ENCODE measurements at places on chromosomes 13 and 19.

DNA sequence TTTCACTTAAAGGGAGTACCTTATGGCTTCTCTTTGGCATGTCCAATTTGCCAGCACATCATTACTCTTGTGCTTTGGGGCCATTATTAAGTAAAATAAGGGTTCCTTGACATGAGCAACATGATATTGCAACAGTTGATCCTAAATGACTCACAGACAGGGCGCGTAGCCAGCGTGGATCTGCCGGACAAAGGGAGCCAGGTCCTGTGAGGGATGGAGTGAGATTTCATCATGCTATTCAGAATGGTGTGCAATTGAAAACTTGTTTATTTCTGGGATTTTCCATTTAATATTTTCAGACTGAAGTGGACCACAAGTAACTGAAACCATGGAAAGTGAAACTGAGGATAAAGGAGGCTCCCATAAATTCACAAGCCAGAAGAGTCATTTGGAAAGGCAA, 48.6 kb upstream of the WASF3 start:
- no peak for DNase-seq

GRCh38 chr13:85799097-85799582, at the start of gene SLITRK6:
TSS of gene SLITRK6 (minus strand) at chr13:85799419. CDS start at chr13:85796508, 2,911 bp downstream.
- DNase-seq: no peak

DNA sequence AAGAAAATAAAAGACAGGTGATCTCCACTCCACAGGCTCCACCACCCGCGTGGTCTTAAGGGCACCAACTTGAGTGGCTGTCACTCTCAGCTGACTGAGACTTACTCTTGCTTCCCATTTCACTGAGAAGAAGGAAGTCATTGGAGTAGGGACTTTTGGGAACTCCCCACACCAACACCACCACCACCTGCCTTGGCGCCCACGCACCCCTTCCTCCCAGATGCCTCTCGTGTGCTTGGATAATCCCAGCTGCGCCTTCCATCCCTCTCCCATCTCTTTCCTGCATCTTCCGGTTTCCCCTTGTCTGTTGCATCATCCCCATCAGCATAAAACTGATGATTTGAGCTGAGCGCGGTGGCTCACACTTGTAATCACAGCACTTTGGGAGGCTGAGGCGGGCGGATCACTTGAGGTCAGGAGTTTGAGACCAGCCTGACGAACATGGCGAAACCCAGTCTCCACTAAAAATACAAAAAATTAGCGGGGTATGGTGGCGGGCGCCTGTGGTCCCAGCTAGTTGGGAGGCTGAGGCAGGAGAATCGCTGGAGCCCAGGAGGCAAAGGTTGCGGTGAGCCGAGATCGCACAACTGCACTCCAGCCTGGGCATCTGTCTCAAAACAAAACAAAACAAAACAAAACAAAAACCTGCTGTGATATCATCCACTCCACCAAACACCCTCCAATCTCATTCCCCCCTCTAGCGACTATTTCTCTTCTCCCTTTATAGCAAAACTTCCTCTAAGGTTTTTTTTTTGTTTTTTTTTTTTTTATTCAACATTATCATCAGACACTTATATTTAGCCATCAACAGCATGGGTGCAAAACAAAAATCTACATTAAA, 25.5 kb downstream of the AP2S1 start:
- no peak for DNase-seq

- no peak for DNase-seq
Measured at GRCh38 chr13:95462801-95463200, 89.7 kb upstream of the CLDN10 start.

DNA sequence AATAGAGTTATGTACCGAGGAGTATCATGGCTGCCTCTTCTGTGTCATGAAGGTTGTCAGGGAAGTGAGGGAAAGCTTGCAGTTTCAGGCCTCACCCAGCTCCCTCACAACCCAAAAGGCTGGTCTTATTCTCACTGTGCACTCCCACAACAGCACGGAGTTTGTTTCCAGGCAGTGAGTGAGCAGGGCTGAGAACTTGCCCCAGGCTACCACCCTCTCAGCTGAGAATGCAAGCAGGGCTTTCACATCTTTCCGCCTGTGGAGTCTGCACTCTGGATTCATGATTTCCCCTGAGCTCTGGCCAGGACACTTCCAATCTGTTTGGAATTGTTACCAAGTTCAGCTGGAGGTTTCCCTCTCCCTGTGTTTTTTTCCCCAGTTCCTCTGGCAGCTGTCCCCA, 2284.7 kb upstream of the PCDH20 start:
- DNase-seq: no peak

DNA sequence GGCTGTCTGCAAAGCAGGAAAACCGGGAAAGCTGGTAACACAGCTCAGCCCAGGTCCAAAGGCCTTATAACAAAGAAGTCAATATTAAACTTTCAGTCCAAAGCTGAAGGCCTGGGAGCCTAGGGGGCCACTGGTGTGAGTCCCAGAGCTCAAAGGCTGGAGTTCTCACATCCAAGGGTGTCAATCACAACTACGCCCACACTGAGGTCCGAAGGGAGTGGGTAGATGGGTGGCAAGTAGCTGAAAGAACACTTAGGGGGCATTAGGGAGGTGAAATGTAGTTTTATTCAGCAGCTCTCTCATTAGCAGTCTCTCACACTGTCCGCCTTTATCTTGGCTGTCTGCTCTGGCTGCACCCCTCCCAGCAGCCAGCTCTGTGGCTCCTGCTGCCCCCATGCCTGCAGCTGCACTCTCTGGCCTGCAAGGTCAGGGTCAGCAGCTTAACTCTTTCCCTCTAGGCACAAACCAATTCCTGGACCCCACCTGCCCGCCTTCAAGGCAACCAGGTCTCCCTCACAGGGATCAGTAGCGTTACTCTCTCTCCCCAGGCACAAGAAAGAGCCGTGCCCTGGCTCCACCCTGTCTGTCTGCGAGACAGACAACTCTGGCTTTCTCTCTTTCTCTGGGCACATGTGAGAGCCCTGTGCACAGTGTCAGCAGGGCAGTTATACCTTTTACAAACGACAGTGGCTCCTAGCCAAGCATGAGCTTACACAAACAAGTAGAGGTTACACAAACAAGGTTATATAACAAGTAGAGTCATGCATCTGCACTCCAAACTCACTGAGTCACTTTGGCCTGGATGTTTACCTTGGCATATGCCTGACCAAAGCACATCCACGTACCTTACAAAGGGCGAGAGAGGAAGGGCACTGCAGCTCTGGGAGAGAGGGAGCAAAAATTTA, 249.4 kb upstream of the PCDH20 start:
- no peak for DNase-seq

GRCh38 chr13:111204438-111205177, 89.5 kb downstream of the ARHGEF7 start:
- DNase-seq: no peak

- no peak for DNase-seq
Measured at GRCh38 chr13:37397535-37397934, 201.0 kb downstream of the POSTN start.

DNA sequence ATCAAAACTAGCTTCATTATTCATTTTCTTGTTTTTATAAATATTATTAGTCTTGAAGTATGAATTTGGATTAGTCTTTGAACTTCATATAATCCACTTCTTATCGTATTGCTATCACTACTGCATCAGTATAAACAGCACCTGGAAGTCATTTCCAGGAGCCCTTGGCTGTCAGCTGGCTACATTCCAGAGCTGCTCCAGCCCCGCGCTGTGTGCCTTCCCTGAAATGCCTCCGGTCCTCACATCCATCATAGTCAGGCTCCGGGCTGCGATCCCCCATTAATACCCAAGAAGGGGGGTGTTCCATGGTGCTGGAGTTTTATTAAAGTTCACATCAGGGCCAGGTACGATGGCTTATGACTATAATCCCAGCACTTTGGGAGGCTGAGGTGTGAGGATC, 124.3 kb upstream of the GJB6 start:
- DNase-seq: no peak

DNA sequence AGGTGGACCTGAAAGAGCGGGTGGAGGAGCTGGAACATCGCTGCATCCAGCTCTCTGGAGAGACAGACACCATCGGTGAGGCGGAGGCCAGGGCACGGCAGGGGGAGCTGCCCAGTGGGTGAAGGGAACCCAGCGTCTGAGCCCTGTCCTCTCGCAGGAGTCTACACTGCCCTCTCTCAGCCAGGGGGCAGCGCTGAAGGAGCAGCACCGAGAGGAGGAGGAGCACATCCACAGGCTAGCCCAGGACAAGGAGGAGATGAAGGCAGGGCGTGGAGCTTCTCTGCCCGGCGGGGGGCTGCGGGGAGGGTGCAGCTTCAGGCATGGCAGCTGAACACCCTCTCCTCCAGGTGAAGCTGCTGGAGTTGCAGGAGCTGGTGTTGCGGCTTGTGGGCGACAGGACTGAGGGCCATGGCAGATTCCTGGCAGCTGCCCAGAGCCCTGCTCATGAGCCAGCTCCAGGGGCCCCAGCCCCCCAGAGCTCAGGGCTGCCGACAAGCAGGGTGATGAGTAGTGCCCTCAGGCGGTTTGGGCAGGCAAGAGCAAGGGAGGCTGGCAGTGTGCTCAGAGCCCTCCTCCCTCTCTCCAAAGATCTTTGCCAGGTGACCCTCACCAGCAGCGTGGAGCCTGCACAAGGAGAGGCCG, 31.4 kb upstream of the ZNF492 start:
- DNase-seq: no peak

GRCh38 chr19:51024924-51025323, 1.5 kb downstream of the KLK11 start:
- no peak for DNase-seq

DNA sequence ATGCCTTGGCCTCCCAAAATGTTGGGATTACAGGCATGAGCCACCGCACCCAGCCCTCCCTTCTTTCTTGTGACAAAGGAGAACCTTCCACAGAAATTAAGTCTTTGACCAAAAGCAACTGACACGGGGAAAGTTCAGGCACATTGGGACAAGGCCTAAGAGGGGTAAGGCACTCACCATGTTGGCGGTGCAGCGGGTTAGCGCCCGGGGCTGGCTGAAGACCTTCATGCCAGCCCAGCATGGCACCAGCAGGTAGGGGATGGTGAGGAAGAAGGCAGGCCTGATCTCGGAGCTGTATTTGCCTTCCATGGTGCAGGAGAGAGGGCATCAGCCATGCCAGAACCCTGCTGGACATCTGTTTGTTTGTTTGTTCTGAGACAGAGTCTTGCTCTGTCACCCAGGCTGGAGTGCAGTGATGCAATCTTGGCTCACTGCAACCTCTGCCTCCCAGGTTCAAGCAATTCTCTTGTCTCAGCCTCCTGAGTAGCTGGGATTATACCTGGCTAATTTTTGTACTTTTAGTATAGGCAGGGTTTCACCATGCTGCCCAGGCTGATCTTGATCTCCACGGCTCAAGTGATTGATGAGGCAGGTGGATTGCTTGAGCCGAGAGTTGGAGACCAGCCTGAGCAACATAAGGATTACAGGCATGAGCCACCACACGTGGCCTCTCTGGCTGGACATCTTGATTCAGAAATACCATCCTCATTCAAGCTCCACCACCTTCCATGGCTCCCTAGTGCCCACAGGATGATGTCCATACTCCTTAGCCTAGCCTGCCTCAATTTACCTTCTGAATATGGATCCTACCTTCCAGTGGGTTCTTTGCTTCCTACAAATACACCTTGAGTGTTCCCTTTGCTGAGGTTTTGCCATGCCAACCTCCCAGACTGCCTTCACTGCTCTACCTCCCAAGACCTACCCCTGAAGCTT, 4.4 kb downstream of the TM6SF2 start:
- no peak for DNase-seq

GRCh38 chr13:33637978-33638743, 179.8 kb upstream of the RFC3 start:
- DNase-seq: no peak

DNA sequence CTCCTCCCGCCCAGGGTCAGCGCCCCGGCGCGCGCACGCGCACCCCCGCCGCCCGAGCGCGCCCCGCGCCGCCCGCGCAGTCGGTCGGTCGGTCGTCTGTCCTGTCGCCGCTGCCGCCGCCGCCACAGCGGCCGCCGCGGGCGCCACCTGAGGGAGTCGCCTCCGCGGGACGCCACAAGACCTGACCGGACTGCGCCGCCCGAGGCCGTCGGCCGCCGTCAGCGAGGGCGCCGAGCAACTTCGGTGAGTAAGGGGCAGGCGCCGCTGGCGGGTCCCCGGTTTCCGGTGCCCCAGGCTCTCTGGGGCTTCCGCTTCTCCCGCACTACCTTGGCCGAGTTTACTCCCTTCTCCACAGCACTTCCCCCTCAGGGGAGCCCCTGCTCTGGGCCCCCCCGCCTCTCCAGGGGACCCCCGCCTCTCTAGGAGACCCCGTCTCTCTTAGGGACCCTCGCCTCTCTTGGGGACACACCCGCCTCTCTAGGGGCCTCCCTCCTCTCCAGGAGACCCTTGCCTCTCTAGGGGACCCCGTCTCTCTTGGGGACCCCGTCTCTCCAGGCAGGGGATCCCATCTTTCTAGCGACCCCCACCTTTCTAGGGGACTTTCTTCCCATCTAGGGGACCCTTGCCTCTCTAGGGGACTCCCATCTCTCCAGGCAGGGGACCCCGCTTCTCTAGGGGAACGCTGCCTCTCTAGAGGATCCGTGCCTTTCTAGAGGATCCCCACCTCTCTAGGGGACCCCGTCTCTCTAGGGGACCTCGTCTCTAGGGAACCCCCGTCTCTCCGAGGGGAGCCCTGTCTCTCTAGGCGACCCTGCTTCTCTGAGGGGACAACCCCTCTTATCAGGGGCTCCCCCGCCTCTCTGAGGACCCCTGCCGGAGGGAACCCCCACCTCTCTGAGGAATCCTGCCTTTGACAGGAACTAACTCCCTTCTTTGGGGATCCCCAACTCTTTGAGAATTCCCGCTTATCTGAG, 19.3 kb upstream of the GATAD2A start:
- DNase-seq: no peak

GRCh38 chr13:106755542-106755941, 187.6 kb upstream of the ARGLU1 start:
- DNase-seq: no peak

DNA sequence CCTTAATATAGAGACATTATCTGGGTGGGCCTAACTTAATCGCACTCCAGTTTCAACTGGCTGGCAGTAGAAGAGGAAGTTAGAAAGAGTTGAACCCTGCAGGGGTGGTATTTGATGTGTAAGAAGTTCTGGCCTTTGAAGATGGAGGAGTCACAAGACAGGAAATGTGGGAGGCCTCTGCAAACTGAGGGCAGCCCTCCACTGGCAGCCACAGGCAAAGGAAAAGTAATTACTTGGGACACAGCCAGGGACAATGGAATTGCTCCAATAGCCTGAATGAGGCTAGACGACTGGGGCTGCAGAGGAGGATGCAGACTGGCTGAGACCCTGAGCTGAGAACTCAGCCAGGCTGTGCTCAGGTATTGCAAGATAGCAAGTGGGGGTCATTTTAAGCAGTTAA, 703.3 kb upstream of the ARGLU1 start:
- no peak for DNase-seq
